SK-N-DZ (cell line): ENCODE measurements at places on chromosomes 3 and 15.

DNA sequence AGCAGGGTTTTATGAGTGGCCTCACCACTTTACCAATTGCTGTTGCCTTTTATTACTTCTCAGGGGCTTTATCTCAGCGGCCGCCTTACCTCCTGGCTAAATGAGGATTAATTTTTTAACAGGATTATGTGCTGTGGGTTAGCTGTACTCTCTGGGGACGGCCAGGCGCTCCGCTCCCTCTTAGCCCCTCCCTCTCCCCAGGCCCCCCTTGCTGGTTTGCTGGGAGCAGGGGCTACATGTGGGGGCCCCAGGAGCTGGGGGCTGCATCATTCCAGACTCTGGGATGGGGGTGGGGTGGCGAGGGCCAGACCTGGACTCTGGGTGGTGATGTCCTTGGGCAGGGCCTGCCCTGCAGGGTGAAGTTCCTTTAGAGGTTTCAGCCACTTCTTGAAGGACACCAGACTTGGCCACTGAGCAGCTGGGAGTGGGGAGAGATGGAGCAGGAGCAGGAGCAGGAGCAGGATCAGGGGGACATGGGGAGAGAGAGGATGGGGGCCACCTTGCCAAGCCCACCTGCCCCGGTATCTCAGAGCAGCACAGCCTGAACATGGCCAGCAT, 196.1 kb downstream of the GOLGA6L6 start:
- peak; percentile 13 for DNase-seq

GRCh38 chr15:38053776-38054175, 119.3 kb downstream of the TMCO5A start:
- no peak for DNase-seq

- DNase-seq: no peak
These were observed 47.7 kb upstream of the GRIP2 start for GRCh38 chr3:14587740-14588360.

DNA sequence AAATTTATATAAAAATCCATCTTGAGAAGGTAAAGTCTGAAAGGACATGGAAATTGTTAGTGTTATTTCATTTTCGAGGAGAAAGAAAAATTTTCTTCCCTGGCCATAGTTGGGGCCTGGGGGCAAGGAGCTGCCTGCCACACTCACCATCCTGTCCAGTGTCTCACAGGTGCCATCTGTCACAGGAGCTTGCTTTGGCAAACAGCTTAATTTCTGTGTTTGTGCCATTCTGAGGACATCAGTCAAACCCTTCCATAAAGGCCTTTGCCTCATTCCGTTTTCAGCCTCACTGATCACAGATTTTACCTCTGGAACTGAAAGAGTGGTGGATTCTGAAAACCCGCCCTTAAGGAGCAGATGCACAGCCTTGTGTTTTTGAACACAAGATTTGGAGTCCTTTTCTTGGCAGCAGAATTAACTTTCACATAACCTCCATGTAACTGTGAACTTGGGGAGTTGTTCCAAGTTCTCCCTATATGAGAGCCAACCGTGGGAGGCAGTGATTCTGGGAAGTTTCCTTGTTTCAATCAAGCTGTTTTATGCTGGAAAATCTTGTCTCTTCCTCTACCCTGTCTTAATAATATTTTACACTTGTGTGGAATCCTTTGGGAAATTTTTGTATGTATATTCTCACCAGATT, 254.7 kb downstream of the CACNA2D3 start:
- no peak for DNase-seq

DNA sequence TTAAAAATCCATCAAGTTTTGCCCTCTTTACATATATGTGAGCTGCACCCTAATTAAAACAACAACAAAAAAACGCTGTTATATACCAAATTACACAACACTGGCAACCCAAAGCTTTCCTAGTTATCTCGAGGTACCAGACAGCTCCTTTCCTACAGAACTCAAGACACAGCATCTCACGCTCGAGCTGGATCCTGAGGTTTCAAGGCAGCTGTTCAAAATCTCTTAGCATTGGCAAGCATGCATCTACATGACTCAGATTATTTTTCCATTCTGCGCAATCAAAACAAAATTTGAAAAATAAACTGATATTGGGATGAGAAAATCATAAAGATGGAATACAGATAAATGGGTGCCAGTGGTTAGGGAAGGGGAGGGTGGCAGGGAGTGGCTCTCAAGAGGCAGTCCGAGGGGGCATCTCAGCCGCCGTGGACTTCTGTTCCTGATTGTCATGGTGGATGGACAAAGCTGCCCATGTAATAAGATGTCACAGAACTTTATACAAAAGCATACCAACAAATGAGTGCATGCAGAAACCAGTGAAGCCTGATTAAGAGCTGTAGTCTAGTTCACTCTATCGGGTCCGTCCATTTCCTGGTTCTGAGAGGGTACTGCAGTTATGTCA, 91.5 kb downstream of the ADAMTS17 start:
- DNase-seq: no peak

DNA sequence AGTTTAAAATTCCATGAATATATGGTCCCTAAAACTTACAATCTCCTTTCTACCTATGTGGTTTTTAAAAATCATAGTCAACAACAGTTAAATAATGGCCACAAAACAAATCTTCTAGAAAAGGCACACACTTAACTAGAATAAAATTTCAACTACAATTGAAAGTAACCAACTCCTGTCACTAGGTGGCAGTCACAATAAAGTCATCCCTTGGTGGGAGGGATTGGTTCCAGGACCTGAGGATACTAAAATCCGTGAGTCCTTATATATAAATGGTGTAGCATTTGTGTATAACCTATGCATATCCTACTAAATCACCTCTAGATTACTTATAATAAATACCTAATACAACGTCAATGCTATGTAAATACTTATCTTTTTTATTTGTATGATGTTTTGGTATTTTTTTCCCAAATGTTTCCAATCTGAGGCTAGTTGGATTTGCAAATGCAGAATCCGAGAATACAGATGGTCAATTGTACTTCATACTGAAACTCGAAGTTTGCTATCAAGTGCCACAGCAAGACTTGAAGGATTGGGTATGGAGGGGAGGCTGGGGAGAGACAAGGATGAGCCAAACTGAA, 172.6 kb downstream of the FMN1 start:
- DNase-seq: peak; percentile 60

DNA sequence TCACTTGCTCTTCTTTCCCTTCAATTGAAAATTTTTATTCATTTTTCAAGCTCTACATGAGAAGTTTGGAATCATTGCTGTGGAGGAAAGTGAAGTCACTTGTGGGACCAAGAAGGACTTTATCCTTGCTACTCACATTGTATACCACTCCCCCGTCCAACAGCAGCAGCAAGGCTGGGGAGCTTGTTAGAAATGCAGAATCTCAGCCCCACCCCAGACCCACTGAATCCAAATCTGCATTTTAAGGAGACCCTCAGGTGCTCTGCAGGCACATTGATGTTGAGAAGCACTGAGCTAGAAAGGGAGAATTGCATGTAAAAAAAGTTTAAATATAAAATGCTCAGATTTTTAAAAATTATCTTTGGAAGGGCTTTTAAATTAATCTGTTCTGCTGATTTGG, 202.3 kb upstream of the MRPL3 start:
- no peak for DNase-seq

- no peak for DNase-seq
These were observed 10.0 kb upstream of the USP3 start for GRCh38 chr15:63494408-63494807.

- no peak for DNase-seq
These were observed 466.0 kb downstream of the NLGN1 start for GRCh38 chr3:173863551-173863950.

GRCh38 chr3:58833491-58833890, 166.9 kb upstream of the FAM3D start:
- no peak for DNase-seq

- DNase-seq: no peak
These were observed 12.5 kb upstream of the CAMKV start for GRCh38 chr3:49882166-49882565.

DNA sequence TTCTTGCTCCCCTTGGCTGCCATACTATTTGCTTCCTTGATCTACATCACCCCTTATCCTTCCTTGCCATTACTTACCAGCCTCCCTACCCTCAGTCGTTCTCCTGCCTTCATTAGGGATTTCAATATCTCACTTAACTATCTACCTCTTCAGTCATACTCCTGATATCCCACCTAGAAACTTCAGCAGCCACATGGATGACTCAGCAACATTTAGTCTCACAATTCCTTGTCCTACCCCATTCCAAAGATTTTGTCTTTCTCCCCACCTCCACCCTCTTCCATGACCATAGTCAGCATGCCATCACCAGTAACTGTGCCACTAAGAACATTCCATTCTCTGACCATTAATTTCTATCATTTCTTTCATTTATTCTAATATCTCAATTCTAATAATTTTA, 18.4 kb downstream of the UPK1B start:
- no peak for DNase-seq

DNA sequence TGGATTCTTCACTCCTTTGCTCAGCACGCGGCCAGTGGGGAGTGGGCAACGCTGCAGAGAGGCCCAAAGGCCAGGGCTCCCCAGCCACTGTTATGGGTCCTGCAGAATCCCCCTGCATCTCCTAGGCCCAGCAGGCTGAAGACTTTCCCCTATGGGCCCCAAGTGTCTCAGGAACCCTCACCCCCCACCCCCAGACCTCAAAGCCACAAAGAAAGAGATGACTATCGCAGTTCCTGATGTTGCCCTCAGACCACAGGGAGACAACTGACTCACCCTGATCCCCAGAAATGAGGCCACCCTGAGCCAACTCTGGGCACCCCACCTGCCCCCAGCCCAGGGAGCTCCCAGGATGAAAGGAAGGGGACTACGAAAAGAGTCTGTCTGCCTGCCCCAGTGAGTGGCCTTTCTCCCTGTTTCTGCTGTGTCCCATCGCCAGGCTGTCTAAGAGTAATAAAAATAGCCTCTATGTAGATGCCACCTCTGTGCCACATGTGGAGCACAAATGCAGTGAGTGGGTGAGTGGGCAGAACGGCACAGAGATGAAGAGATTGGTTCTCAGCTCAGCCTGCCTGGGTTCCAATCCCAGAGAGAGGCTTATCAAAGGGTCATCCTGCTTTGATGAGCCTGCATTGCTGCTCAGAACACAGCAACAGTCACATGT, 283.0 kb downstream of the UACA start:
- DNase-seq: no peak

DNA sequence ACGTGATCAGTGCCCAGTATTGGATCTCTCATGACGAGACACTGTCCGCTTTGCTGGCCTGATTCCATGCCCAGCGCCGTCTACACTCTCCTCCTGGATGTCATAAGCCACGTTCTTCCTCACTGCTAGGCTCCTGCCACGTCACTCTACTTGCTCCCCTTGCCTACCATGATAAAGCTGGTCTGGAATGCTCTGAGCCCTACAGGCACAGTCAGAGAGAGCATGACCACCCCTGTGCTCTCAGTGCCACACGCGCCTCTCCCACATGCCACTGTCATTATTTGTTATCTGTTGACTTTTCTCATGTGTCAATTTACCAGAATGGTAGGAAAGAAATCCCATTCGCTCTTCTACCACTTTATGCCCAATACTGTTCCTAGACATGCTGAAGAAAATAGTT, 148.6 kb downstream of the ANO10 start:
- DNase-seq: no peak

DNA sequence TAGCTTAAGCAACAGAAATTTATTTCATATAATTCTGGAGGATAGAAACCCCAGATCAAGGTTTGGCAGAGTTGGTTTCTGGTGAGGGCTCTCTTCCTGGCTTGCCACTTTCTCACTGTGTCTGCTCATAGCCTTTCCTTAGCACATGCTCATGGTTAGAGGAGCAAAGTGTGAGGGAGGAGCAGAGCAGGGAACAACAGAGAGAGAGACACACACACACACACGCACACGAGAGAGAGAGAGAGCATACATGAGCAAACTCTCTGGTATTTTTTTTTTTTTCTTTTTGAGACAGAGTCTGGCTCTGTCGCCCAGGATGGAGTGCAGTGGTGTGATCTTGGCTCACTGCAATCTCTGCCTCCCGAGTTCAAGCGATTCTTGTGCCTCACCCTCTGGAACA, 36.8 kb upstream of the ZDHHC23 start:
- no peak for DNase-seq

DNA sequence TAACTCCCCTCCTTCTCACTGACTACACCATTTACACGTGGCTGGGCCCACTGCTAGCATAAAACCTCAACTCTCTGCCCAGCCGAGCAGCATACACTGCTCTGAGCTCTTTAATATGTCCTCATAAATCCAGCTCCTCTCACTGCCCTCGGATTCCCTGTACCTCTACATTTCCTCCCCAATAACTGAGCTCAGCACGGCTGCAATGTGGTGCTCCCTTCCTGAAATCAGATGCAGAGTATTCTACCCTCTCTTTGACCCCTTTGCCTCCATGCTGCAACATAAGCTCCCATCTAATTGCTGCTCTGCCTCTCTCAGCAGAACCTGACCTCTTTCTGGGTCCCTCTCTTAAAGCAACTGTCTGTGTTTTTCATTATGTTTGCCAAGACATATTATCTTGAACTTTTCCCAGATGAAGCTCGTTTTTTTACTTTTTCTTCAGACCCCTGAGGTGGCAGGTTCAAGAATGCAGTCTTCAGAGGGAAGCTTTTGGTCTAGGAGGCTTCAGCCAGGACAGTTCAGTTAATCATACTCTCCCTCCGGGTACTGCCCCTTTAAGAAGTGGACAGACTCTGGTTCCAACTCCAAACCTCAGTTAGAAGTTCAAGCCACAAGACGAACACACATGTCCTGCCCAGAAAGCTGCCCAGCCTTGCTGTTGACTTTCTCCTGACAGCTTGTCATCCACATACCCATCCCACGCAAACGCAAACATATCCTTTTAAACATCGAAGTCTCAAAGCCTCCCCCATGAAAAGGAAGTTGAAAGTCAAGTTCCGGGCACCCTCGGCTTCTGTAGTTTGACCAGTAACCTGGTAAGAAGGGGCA, 81.1 kb upstream of the NEO1 start:
- peak; percentile 15 for DNase-seq
